ENCODE measurements at places on chromosomes 6 and 20.
A peak's percentile ranks its signal among the peaks of the same experiment; 100 is the strongest.

DNA sequence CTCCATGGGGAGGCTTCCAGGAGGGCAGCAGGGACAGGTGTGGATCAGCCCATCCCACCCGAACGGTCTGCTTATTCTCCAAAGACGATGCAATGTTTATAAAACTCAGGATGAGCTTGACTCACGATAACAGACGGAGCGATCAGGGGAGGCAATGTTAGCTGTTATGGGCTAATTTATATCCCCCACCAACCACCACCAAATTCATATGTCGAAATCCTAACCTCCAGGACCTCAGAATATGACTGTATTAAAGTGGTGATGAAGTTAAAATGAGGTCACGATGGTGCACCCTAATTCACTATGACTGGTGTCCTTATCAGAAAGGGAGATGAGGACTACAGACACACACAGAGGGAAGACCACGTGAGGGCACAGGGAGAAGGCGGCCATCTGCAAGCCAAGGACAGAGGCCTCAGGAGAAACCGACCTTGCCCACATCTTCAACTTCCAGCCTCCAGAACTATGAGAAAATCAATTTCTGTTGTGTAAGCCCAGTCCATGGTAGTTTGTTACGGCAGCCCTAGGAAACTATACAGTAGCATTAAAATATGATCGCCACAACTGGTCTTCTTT is 7.0 kb downstream of the ADTRP start:
- DNase-seq = no peak

GRCh38 chr20:33082546-33082945 is 3.1 kb downstream of the BPIFB4 start:
- DNase-seq = no peak

DNA sequence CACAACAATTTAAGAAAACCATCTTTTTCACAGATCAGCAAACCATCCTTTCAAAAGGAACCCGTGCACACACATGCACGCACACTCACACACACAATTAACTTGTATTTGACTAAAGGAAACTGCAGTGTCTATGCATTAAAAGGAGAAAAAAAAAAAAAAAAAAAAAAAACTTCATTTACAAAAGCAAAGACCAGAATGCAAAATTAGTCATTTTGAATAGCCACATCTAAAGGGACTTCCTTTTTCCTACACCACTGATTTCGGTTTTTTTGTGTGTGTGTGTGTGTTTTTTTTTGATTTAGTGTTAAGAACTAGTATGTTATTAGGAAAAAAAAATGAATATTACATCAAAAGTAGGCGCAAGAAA is 6.3 kb downstream of the ZMYND8 start:
- peak; percentile 36 for DNase-seq

DNA sequence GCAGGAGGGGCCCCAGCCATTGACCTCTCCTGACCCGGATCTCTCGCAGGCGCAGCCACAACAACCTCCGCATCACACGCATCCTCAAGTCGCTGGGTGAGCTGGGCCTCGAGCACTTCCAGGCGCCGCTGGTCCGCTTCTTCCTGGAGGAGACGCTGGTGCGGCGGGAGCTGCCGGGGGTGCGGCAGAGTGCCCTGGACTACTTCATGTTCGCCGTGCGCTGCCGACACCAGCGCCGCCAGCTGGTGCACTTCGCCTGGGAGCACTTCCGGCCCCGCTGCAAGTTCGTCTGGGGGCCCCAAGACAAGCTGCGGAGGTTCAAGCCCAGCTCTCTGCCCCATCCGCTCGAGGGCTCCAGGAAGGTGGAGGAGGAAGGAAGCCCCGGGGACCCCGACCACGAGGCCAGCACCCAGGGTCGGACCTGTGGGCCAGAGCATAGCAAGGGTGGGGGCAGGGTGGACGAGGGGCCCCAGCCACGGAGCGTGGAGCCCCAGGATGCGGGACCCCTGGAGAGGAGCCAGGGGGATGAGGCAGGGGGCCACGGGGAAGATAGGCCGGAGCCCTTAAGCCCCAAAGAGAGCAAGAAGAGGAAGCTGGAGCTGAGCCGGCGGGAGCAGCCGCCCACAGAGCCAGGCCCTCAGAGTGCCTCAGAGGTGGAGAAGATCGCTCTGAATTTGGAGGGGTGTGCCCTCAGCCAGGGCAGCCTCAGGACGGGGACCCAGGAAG is 4.5 kb upstream of the COL9A3 start:
- no peak for DNase-seq

GRCh38 chr20:43507150-43508080 is at the start of gene L3MBTL1:
L3MBTL1 (plus strand) TSS chr20:43507697; CDS start chr20:43513504, 5,807 bp downstream.
- peak; percentile 83 for DNase-seq

GRCh38 chr20:35269055-35269781 is 8.7 kb downstream of the MMP24OS start:
- peak; percentile 82 for DNase-seq

GRCh38 chr6:84284428-84285049 is 57.1 kb upstream of the CEP162 start:
- DNase-seq = peak; percentile 5

DNA sequence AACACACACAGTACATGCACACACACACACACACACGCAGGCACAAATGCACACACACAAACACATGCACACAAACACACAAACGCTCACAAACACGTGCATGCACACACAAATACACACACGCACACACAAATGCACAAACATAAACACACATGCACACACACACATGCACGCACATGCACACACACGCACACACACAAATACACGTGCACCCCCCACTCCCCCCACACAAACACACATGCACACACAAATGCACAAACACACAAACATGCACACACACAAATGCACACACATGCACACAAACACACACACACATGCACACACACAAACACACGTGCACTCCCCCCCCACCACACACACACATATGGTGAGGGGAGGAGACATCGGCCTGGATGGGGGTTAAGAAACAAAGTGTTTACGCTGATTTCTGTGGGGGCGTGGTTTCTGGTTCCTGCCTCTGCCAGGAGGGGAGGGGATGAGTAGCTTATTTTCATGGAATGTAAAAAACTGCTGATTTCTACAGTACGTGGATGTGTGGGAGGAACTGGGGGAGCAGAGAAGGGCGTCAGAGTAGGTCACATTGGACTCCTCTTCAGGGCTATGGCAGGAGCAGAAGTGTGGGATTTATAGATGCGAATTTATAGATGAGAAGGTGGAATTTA is 607.2 kb downstream of the QKI start:
- DNase-seq = no peak

DNA sequence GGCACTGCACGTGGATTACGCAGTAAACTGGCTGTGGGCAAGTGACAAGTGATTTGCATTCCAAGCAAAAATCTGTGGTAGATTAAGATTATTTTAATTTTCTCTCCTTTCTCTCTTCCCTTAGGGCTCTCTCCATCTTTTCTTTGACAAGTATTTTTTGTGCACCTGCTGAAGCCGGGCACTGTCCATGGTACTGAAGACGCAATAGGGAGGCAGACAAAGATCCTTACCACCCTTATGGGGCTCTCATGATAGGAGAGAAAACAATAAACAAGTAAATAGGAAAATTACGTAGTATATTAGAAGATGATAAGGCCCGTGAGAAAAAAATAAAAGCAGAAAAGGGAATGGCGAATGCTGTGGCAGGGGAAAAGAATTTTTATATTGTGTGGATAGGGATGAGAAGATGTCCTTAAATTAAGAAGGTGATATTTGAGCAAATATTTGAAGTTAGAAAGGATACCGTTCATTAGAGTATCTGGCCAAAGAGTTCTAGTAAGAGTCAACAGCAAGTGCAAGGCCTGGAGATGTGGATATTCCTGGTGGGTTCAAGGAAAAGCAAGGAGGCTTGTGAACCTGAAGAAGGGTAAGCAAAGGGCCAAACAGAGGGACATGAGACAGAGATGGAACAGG is 146.0 kb downstream of the LAMP5 start:
- DNase-seq = no peak

DNA sequence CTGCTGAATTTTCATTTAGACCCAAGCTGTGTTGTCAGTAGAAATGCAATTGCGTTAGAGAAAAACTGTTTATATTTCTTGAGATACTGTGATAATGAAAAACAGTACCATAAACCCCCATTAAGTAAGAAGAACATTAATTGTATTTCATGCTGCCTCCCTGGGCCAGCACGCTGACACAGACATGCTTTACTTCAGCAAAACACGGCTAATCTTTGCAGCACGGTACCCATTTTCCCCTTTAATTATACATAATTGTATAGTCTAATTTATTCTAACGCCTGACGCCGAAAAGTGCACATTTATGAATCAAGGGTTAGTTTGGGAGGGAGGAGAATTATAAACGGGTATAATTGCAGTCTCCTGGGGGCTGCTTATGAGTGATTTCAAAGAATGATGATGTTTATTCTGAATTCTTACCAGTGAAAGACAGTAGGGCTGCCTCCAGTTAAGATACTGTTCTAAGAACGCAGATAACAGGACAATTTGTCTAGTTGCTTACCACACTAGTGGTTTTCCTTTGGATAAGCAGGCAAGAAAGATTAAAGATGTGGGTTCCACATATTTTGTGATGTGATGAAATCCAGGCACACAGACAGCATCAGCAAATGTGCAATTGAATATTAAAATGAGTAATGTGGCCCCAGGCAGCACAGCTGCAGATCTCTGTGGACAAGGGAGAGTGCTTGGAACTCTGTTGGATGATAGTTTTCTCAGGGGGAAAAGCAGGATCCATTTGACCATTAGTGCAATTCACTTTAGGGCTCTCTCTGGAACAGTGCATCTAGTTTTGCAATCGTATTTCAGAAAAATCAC is 4.7 kb upstream of the SULF2 start:
- DNase-seq = no peak

- no peak for DNase-seq
Measured at GRCh38 chr20:41889126-41889843, 271.1 kb upstream of the CHD6 start.

DNA sequence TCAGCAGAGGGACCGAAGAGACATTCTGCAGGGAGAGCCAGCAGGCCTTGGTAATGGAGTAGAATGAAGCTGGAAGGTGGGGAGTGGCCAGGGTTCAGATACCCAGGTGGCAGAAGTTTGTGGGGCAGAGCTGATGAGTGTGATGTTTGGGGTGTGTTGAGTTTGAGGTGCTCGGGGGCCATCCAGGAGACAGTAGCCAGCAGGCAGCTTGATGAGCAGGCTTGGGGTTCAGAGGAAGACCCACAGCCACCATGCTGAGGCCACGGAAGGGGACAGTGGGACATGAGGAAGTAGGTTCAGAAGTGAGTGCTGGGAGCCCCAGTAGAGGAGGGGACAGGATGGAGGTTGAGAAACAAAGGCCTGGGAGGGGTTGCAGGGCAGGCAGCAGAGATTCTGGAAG is 11.1 kb upstream of the FOXS1 start:
- no peak for DNase-seq

DNA sequence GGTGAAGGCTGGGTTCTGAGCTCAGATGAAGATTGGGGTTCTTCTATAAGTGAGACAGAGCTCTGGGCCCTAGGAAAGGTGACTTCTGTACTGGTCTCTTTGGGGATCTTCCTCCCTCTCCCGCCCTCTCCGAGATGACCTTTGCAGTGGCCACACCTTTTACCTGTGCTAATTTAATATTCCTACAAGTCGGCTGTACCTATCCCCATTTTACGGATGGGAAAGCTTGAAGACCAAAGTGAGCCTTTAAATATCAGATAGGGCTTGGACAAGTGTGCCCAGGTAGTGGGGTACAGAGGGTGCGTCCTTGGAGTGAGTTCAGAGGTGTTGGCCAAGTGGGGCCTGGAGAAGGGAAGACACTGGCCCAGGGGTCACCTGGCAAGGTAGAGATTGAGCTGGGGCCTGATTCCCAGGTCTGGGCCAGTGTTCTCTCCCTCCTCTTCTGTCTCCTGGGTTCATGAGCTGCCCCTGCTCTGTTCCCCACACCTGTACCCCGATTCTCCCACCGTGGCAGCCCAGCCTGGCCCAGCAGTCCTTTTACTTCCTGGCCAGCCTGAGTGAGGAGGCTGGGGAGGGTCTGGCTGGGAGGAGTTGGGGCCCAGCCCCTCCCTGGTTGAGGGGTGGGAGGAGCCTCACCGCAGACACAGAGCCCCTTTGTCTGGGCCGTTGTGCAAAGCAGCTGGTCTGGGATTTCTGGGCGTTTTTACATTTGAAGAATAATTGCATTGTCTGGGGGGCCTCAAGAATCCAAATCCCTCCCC is 152.1 kb upstream of the RNF24 start:
- no peak for DNase-seq

DNA sequence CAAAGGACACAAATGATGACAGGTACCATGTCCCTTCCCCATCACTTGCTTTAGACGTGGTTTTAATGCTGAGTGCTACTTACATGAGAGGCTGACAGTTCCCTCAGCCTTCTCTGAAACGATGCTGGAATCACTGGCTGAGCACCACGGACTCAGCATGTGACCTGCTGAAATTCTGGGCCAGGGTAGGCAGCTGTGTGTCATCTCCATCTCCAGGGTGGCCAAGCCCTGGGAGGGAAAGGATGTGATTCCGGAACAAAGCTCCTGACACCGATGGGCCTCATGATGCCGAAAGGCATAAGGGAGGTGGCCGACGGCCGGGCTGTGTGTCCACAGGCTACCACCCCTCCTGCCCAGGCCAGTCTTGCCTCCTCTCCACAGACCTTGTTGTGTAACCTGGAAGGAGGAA is 184.3 kb upstream of the CST7 start:
- no peak for DNase-seq

GRCh38 chr6:98787961-98788360 is 46.4 kb upstream of the POU3F2 start:
- DNase-seq = no peak

DNA sequence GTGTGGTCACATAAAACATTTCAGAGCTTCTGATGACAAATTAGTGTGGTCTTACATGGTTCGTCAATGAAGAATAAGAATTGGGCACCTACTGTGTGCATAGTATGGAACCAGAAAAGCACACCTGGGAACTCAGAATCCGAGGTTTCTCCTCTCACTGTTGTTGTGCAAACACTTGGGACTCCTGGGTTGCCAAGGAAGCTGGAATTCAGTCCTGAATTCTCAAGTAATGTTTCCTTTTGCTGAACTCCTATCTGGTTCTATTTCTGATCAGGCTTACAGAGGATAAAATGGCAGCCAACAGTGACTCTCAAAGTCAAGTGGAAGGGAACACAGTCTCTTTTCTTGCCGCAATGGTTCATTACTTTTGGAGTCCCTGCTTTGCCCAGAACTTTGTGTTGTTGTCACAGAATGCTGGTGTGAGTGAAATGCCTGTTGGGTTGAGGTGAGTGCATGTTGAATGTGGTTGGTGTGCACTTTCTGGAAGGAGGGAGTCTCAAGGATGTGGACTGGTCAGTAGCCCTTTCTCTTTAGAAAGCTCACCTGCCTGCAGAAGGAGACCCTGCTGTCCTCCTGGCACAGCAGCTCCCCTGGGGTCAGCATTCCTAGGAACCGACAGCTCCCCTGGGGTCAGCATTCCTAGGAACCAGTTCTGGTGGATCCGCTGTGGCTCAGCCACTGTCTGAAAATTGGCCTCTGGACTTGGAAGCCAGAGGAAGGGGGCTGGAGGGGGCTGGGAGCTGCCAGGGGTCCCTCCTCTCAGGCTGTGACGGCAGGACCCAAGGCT is 1.4 kb downstream of the UNC93A start:
- no peak for DNase-seq

- DNase-seq = no peak
Measured at GRCh38 chr6:136587527-136587926, 37.3 kb upstream of the MAP7 start.

GRCh38 chr6:14709900-14710299 is 536.0 kb upstream of the JARID2 start:
- DNase-seq = no peak

GRCh38 chr6:153790048-153790447 is 249.0 kb upstream of the OPRM1 start:
- no peak for DNase-seq

- no peak for DNase-seq
Measured at GRCh38 chr20:3659492-3660261, 3.5 kb downstream of the GFRA4 start.

All from GM13977 (cell line).